GM19239 (cell line): ENCODE measurements at places on chromosomes 1 and 21.
A peak's percentile ranks its signal among the peaks of the same experiment; 100 is the strongest.

DNA sequence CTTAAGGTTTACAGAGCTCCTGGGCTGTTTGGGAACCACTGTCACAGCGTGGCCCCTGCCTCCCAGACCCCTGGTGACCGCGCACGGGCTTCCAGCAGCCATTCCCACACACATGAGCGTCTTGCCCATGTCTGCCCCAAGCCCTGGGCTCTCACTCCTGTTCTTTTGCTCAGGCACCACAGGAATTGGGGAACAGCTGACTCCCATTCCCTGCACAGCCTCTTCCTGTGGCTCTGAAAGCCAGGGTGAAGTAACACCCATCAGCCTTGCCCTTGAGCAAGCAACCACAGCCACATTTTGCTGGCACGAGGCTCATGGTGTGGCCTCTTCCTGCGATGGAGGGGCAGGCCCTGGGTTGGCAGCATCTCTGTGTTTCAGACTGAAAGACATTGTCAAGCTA, 14.3 kb upstream of the GPR157 start:
- DNase-seq = no peak

GRCh38 chr21:28798798-28799197, 193.9 kb downstream of the LTN1 start:
- no peak for DNase-seq

- DNase-seq = no peak
Measured at GRCh38 chr21:28547766-28548165, 444.9 kb downstream of the LTN1 start.

DNA sequence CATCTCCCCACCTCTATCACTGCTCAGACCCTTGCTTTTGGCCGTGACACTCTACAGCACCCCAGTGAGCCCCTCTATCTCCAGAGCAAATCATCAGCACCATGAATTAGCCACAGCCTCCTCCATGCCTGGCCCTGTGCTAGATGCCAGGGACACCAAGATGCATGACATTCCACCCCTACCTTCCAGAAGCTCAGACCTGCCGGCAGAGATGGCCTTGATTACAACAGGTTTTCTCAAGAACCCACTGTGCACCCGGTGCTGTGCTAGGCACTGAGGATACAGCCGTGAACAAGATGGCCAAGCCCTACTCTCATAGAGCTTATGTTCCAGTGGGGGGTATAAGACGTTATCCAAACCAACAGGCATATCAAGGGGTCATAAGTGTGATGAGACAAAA, 30.6 kb downstream of the CDK18 start:
- DNase-seq = no peak

DNA sequence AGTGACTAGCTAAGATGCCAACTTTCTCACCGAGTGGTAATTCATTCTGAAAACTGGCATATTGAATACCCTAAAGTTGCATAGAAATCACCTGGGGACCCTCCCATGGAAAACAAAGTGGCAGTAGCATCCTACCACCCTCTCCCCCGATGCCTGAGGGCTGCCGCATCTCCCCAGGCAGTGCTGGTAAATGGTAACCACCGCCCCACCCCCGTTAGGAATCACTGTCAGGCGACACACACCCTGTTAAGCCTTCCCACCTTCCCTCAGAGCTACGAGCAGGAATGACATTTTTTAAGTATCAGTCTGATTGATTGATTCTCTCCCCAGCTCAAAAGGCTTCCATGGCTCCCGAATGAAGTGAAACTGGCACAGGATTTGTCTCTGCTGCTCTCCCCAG, 28.3 kb downstream of the TMPRSS2 start:
- DNase-seq = no peak

- DNase-seq = peak; percentile 4
Measured at GRCh38 chr1:75203415-75204277, 69.5 kb downstream of the LHX8 start.

DNA sequence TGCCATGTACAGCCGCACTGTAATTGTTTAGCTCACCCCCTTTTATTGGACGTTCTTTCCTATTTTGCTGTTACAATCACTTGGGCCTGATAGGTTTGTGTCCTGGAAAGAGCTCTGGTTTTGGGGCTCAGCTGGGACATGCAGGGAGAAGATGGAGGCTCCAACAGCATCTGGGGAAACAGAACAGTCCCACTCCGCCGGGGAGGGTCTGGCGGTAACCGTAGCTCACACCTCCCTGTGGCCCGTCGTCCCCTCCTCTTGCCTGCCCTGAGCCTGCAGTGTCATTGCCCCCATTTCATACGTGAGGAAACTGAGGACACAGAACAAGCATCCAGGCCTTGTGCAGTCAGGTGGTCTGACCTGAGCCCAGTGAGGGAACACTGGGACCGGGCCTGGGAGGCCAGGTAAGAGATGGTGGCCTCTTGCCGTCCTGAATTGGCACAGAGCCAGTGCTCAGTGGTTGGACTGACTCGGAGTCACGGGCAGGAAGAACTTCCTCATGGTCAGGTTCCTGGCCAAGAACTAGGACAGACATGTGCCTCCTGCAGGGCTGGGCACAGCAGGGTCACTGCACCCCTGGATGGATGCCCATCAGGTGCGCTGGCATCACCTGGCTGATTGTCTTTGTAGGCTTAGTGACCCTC, 41.8 kb downstream of the S100B start:
- no peak for DNase-seq

DNA sequence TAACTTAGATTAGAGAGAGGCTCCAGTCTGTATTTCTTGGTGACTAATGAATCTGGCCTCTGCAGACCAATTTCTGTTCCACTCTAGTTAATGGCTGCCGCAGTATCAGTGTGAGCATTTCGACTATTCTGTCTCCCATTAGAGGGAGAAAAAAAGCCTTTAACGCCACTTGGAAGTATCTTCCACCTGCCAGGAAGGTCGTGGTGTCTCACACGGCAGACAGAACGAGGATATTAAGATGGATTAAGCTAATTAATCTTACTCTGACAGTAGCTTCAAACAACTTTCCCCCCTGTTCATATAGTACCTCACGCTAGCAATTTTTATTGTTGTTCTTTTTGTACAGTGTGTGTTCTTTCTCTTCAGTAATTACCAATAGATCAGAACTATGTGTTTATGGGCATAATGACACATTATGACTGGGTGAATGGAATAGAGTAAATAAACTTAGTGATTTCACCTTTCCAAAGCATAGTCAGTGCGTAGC, 153.8 kb downstream of the ADGRL2 start:
- DNase-seq = no peak

- no peak for DNase-seq
Measured at GRCh38 chr1:36492491-36492890, 9.8 kb upstream of the CSF3R start.

DNA sequence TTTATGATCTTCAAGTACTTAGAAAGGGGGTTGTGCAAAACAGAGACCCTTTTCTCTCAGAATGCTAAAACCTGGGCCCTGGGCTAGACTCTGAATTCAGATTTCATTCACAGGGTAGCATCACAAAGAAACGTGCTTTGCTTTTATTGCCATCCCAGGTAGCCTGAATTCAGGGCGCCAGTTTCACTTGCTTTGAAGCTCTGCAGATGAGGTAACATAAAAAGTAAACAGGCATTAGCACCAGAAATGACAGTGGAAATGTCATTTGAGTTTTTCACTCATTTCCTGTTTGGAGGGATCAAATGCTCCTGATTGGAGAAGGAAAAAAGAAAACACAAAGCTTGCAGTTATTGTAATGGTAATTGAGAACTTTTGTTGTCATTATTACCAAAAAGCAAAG, 2.6 kb downstream of the SYPL2 start:
- no peak for DNase-seq
